ENCODE measurements at places on chromosomes 2 and 18. TPM values are rescaled to one million over a fixed set of nuclear protein-coding genes. Genes with fewer than 3 reads are reported as not detected.

GRCh38 chr2:206802654-206803514 is 37.5 kb downstream of the FASTKD2 start:
- no peak for DNase-seq

DNA sequence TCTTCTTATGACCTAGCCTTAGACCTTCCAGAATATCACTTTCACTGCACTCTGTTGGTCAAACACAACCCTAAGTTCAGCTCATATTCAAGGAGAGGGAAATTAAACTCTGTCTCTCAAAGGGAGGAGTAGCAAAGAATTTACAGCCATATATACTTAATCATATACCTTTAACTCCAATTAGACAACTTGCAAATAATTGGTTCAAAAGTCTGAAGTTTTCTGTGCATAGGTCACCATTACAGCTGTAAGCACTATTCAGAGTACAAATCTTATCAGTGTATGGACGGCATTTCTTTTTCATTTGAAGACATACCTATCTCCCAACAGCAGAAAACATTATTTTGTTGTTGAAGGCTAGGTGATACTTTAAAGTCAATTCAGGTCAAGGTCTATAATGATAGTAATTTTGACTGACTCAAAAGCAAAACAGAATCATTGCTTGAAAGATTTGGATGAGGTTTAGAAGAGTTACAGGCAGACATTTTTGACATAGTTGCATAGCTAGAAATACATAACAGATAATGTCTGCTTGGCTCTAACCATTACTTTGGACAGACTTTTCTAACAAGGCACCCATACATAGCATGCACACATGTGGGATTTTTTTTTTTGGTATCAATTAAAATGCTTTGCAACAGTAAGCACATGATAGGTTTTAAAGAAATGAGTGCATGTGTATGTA is 131.5 kb downstream of the CPS1 start:
- DNase-seq, result no peak

BMP10 gene
- 0.46 TPM for total RNA-seq

GRCh38 chr2:85547089-85547858 is 8.3 kb downstream of the MAT2A start:
- DNase-seq, result no peak

DNA sequence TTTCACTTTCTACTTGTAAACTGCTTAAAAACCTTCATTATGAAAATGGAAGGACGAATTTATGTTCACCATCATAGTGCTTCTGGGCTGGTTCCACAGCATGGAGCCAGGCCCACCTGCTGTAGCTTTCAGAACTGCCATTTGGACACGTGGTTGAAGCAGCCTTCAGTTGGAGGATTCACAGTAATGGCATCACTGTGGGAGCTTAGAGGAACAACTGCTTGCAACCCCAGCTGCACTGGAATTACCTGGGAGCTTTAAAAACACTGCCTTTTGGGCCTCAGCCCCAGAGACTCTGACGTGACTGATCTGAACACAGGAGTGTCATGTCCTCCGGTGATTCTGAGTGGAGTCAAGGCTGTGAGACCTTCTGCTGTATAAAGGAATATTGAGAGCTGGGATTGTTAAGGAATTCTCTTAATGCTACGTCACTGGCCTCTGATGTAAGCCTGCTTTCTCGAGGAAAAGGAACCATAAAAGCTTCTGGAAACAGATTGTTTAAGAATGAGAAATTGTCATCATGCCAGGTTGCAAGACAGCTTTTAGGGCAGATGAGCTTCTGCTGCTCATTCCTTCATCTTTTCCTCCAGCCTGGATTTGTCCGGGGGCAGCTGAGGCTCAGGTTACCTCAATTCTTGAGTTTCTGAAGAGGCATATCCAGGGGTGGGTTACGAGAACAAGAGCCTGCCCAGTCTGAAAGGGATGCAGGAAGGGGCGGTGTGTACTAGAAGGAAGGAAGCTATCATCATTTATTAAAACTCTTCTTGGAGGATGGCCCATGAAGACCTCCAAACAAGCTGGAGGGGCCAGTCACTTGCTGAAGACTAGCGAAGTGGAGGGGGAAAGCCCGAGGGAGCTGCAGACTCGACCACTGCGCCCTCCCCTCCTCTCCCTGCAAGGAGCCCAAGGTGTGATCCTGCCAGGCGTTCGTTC is 1.3 kb upstream of the IL1R1 start:
- DNase-seq, result no peak

GRCh38 chr2:167506395-167506794 is 618.1 kb downstream of the XIRP2 start:
- DNase-seq, result no peak

SERPINB5 gene
- total RNA-seq, result not detected

- no peak for DNase-seq
Measured at GRCh38 chr2:23503682-23504081, 118.7 kb downstream of the KLHL29 start.

GRCh38 chr2:157415591-157416101 is 28.2 kb downstream of the CYTIP start:
- DNase-seq, result no peak

TMEM182 gene
- 1.2 TPM for total RNA-seq

GRCh38 chr18:7524786-7525185 is 42.3 kb upstream of the PTPRM start:
- no peak for DNase-seq

DNA sequence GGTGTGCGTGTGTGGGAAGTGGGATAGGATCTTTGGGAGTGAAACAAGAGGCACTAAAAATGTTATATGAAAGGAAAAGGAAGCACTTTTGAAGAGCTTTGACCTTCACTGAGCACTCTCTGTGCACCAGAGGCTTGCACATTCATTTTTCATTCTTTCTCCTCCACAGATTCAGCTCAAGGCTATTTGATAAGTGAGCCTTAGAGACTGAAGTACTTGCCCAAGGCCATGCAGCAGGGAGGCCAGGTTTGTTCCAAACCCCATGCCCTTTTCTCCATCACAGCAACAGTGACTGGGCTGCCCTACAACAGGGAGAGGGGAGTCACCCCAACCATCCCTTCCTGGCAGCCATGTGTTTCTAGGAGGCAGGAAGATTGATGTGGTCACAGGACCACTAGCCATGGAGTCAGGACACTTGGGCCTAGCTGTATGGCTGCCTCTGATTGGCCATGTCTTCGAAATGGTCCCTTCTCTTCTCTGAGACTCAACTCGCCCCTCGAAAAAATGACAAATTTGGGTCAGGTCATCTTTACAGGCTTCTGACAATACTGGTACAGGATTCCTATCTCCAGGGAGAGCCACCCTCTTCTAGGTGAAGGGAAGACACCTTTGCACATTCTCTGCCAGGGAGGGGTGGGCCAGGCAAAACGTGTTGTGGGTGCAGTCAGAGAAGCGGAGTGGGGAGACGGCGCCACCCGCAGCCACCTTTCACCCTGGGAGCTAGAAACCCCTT is 123.5 kb upstream of the MYCN start:
- DNase-seq, result no peak

DNA sequence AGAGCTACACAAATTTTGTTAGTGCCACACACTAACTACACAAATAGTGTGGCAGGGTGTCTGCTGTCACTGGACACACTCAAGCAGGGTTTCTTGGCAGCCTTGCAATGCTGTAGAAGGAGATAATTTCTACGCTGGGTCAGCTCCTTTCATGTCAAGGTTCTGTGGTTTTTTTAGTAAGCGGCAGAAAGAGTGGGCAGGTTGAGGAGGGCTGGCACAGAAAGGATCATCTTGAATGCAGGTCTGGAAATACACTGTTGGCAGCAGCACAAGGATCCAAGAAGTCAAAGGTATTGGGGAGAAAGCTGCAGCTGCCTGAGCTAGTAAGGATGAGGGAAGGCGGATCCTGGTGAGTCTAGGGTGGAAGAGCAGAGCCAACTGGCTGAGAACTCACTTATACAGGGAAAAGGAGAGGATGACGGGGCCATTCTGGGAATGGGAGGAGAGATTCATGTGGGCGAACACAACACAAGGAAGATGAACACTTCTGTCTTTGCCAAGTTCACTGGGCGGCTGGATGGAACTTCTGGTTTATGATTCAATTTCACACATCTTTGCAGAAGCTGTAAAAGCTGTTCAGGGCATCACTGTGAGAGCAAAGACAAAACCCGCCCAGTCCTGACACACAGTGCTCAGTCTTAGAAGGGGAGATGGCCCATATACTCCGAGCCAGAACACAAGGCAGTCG is 16.9 kb upstream of the CYRIA start:
- no peak for DNase-seq

ABCG8 gene
- not detected for total RNA-seq

MERTK gene
- total RNA-seq, result 0.10 TPM

HOXD1 gene
- total RNA-seq, result 0.34 TPM

TTN gene
- total RNA-seq, result 0.02 TPM

DNA sequence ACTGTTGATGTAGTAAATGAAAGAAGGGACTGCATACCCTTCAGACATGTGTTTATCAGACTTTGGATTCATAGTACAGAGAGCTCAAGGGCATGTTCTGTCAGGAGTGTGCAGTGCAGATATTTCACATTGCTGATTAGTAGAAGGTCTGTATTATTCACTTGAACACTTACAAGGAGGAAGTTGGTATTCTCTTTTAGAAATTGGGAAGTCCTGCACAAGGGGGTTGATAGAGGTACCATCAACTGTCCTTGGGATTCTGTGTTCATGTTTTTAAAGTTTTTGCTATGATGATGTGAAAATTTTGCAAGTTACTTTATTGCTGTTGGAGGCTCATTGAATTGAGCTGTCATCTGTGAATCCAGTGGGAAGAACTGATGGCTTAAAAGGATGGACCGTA is 6.7 kb downstream of the PSMD1 start:
- no peak for DNase-seq

PRSS56 gene
- total RNA-seq, result not detected

DNA sequence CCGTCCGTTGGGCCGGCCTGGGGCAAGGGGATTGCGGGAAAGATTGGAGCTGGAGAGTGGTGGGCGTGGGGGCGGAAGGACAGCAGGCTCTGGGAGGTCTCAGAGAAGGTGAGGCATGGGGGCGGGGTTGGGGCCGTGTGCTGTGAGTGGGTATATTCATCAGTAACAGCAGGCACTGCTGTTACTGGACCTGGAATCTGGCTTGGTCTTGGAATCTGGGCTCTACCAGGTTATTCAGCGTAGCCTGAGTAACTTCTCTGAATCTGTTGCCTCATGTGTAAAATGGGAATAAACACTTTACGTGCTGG is 435 bp downstream of the RNF181 start:
- no peak for DNase-seq

CKAP2L gene
- total RNA-seq, result 18.0 TPM

- DNase-seq, result no peak
Measured at GRCh38 chr18:13653746-13654433, 72.5 kb downstream of the FAM210A start.

KCNG2 gene
- not detected for total RNA-seq

ZNF638 gene
- total RNA-seq, result 118 TPM

RPIA gene
- 8.8 TPM for total RNA-seq

GRCh38 chr2:145404690-145405089 is 884.8 kb upstream of the ZEB2 start:
- DNase-seq, result no peak

All from A172 (cell line).